ENCODE measurements at places on chromosomes 5 and 9. TPM values are rescaled to one million over a fixed set of nuclear protein-coding genes. Genes with fewer than 3 reads are reported as not detected.

GRCh38 chr9:126642839-126643238, 29.1 kb downstream of the LMX1B start:
- DNase-seq, result no peak

SHISAL2B gene
- total RNA-seq, result not detected

- DNase-seq, result no peak
Measured at GRCh38 chr9:113913426-113914195, 37.5 kb downstream of the ZNF618 start.

EFCAB9 gene
- not detected for total RNA-seq

DNA sequence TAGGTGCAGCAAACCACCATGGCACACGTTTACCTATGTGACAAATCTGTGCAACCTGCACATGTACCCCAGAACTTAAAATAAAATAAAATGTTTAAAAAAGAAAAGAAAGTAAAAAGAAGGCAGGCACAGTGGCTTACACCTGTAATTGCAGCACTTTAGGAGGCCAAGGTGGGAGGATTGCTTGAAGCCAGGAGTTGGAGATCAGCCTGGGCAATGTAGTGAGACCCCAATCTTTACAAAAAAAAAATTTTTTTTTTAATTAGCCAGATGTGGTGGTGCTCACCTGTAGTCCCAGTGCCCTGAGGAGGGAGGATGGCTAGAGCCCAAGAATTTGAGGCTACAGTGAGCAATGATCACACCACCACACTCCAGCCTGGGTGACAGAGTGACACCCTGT, 12.5 kb upstream of the LHFPL2 start:
- no peak for DNase-seq

- DNase-seq, result peak; percentile 24
Measured at GRCh38 chr5:58366461-58366860, 93.4 kb downstream of the PLK2 start.

LAMC3 gene
- total RNA-seq, result not detected

Data from RPMI7951 (cell line).